Panc1 (cell line): ENCODE measurements at places on chromosomes 16 and 17.

DNA sequence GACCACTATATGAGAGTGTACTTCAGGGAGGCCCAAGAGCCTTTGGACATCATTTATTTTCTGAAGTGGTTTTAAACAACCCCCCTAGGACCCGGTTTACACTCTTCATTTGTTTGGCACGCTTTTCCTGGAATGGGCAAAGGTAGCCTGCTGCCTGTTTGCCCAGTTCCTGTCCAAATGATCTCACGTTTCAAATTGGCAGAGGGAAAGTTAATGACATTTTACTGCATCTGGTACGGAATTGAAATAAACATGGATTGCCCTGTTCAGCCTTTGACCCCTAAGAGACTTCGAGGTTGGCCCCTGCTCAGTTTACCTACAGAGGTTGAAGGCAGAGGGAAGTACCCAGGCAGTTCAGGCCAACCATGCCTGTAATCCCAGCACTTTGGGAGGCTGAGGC lies 5.8 kb upstream of the RPRML start:
- DNase-seq, result no peak

- no peak for DNase-seq
These were observed 14.7 kb downstream of the DBNDD1 start for GRCh38 chr16:90004577-90004976.

DNA sequence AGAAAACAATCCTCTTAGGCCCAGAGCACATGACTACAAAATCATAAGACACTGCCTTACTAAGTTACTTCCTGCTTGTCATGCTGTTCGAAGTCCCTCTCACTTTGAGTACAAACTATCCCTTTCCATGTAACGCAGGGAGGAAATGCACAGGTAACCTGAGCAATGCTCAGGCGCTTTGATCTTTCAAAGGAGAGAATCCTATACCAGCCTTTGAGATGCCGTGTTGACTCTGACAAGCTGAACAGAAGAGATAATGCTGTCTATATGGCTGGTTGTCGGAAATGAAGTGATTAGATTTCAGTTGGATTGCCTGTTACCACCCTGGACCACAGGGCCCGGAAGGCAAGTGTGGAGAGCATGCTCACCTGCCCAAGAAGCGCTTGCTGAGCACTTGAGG lies 75.9 kb downstream of the CDH11 start:
- no peak for DNase-seq

- DNase-seq, result no peak
These were observed 295.7 kb downstream of the KCNJ2 start for GRCh38 chr17:70464995-70465394.

DNA sequence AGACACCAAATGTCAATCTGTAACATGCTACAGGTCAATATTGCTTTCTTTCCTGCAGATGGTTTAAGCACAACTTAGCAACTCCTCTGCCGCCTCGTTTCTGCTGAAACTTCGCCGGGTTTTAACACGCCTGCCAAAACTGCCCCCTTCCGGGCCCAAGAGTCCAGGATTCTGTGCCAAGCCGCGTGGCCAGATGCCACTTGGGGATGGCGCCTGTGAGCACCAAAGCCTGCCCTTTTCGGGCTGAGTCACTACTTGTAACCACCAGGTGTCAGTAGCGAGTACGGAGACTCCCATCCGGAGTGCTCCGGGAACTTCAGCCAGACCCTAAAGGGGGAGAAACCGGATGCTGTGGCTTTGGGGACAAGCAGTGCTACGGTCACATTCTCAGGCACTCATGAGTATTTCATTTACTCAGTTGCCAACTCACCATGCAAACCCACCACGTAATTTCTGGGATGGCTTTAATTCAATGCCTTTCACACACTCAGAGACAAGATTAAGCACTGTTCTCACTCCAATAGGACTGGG lies 7.8 kb downstream of the PMP22 start:
- peak; percentile 53 for DNase-seq

GRCh38 chr17:57696050-57696449 lies 49.0 kb downstream of the CCDC182 start:
- DNase-seq, result no peak

GRCh38 chr16:8998108-8998507 lies 34.4 kb upstream of the USP7 start:
- DNase-seq, result no peak

GRCh38 chr17:79822583-79823124 lies 16.6 kb downstream of the CBX4 start:
- DNase-seq, result no peak
